ENCODE measurements at places on chromosomes 12 and 14. TPM values are rescaled to one million over a fixed set of nuclear protein-coding genes. Genes with fewer than 3 reads are reported as not detected.

- no peak for DNase-seq
Measured at GRCh38 chr12:50597200-50598195, 92.7 kb downstream of the DIP2B start.

- no peak for DNase-seq
Measured at GRCh38 chr12:12083688-12084087, 12.9 kb downstream of the BCL2L14 start.

GRCh38 chr12:94872671-94872970 is 130.9 kb downstream of the NDUFA12 start:
- DNase-seq, result no peak

DNA sequence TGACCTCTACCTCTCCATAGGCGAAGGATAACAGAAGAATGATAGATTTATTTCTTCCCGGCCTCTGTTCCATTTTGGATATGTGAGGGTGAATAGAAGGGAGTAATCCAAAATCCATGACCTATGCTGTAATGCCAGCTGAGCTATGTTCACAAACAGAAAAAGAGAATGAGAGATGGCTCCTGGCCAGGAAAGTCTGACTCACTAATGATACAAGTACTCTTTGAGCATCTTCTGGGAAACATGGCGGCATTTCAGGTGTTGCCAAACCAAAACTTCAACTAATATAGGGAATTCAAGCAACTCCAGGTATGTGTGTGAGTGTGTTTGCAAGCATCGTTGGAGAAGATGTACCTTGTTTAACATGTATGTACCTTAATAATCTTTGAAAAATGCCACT is 55.1 kb downstream of the MED13L start:
- DNase-seq, result peak; percentile 50

GRCh38 chr14:99621948-99622347 is 17.9 kb upstream of the CCDC85C start:
- no peak for DNase-seq

CNTN1 gene
- total RNA-seq, result 0.18 TPM

ORAI1 gene
- 8.8 TPM for total RNA-seq

SSPN gene
- total RNA-seq, result 0.59 TPM

KLRC3 gene
- not detected for total RNA-seq

IRAK3 gene
- total RNA-seq, result 5.9 TPM

All from right lobe of liver (tissue), 6 donors.